ENCODE measurements at places on chromosomes 3 and 15. TPM values are rescaled to one million over a fixed set of nuclear protein-coding genes. Genes with fewer than 3 reads are reported as not detected.

- DNase-seq = peak; percentile 95
These were observed 8.3 kb upstream of the TM4SF4 start for GRCh38 chr3:149466192-149466591.

DNA sequence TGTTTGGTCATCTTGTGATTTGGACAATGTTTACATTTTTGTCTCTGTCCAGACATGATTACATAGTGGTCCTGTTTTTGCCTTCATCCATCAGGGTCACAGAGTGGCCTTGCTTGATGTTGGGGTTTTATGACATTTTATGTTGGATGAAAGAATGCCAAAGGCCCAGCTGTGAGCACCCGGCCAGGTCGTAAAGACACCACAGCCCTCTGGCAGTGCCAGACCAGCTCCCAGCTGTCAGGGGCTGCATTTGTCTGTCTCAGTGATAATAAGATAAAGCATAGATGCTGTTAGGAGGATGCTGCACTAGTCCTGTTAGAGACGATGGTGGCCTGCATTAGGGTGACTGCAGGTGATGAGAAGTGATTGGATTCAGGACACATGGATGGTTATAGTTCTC, 117.5 kb downstream of the FAM174B start:
- no peak for DNase-seq

DNA sequence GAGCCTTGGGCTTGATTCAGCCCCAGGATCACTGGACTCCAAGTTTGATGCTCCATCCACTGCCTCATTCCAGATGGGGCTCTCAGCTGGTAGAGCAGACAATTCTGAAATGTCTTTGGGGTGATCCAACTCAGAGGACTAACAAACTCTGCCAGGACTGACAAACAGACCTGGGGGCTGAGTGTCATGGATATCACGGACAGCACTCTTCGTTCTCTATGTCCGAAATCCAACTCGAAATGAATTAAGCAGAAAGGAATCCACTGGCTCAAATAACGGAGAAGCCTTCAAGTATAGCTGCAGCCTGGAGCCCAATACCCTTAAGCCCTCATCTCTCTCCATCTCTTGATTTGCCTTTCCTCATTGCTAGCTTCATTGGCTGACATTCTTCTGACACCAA, 14.2 kb downstream of the SLC38A3 start:
- DNase-seq = no peak

DNA sequence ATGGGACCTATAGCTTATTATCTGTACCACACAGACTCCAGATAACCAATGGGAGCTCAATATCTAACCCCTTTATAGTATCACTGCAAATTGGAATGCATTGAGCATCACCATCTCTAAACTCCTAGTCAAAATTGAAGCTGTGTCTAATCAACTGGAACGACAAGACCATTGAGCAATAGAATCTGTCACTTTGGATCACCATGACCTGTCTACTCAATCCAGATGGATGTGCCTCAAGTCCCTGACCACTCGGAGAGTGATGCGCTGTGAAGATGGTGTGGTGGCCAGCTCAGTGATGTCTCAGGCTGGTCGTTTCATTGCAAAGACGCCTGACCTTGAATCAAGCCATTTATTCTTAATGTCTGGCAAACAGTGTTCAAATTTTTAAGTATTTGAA, 160.5 kb downstream of the SEMA6D start:
- DNase-seq = no peak

- DNase-seq = no peak
These were observed 670.4 kb downstream of the FHIT start for GRCh38 chr3:60580809-60581208.

- no peak for DNase-seq
These were observed 9.6 kb upstream of the CYP11A1 start for GRCh38 chr15:74376825-74377581.

- DNase-seq = no peak
These were observed 40.3 kb upstream of the ATP2C1 start for GRCh38 chr3:130853581-130853980.

DNA sequence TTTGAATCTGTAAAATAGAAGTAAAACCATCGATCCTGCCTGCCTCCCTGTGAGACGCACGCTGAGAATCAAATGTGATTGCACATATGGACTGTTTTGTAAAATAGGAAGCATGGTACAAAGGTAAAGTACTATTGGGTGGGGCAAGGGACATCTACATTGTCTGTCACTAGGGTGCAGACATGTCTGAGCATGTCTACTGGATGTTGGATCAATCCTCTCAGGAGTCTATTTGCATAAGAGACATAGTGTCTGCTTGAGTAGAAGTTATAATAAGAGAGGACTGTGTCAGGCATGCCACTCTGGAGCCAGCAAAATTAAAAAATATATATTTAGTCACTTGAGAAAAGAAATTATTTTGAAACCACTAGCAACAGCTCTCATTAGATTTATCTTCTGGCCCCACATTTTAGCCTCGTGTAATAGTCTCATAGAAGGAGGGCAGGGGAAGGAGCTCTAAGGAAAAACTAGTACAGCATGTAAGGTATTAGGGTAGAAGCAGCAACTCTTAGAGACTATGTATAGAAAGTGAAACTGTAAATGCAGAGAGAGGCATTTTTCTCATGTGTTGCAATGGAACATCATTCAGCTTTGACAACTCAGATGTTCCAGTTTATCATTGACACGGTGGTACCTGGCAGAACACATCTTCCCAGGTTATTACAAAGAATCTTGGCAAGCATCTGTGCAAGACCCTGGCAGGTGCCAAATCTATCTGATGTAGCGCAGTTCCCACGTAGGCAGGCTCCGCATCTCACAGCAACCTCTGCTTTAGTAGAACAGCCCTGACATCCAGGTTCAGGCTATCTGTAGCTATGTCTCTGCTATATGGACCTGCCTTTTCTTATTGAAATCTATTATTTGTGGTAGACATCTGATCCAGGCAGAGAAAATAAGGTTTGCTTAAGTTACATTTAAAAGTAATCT, 85.2 kb upstream of the CHL1 start:
- DNase-seq = no peak

The DUOXA1 gene
- polyA plus RNA-seq = not detected

The FSD2 gene
- polyA plus RNA-seq = not detected

All from fibroblast of lung (primary cell).